ENCODE measurements at places on chromosomes 16 and 17. TPM values are rescaled to one million over a fixed set of nuclear protein-coding genes. Genes with fewer than 3 reads are reported as not detected.

Gene CCL7
- not detected for polyA plus RNA-seq

Gene KRT12
- polyA plus RNA-seq, result 0.31 TPM

Gene FA2H
- 0.20 TPM for polyA plus RNA-seq

Gene KRTAP4-9
- not detected for polyA plus RNA-seq

Gene CRYBA1
- polyA plus RNA-seq, result not detected
